ENCODE measurements at places on chromosomes 5 and 9.

DNA sequence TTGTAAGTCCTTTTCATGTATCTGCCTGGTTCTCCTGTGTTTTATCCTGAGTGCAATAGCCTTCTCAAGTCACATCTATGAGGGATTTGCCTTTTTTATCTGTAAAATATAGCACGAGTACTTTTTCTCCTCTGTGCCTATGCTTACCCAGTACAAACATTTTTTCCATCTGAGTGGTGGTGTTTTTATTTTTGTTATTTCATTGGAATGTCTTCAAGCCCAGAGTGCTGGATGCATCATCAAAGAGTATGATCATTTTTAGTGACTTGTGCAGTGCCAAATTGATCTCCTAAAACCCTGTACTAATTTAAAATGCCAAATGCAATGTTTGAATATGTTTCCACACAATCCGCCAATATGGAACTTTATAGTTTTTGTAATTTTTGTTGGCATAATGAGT, 86.1 kb downstream of the TLE4 start:
- no peak for DNase-seq

GRCh38 chr9:137791947-137792346, 85.6 kb upstream of the CACNA1B start:
- no peak for DNase-seq

DNA sequence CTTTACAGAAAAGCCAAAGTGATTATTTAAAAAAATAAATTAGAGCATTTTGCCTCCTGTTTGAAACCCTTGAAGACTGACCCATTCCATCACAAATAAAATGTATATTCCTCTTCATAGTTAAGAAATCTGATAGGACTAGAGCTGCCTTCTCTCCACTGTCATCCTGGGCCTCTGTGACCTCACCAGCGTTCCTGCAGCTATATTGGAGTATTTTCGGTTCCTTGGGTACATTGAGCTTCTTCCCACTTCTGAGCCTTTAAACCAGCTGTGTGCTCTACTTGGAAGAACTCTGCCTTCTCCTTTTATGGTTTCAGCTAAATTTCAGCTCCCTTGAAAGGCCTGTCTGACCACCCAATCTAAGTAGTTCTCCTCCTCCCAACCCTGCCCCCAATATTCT, 99.1 kb upstream of the ABCA1 start:
- no peak for DNase-seq

- DNase-seq, result no peak
Measured at GRCh38 chr9:108443019-108443633, 412.7 kb downstream of the ACTL7B start.

- no peak for DNase-seq
Measured at GRCh38 chr5:95667678-95668077, 15.1 kb downstream of the SPATA9 start.
